ENCODE measurements at places on chromosomes 12 and 14.

DNA sequence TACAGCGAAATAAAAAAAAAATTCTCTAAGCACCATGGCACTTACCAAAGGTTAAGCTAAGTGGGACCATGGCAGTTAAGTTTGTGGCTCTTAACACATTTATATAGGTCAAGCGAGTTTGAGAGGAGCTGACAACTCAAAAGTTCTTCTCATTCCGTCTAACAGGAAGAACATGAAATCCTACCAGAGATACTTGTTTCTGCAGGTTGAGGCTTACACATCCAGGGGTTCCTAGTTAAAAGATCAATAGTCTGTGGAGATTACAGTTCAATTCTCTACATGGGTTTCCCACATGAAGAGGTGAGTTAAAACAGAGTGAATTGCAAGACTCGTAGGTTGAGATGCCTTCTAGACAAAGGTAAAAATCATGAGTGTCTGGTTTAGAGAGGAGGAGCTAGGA, 142.6 kb downstream of the EMP1 start:
- DNase-seq, result no peak

DNA sequence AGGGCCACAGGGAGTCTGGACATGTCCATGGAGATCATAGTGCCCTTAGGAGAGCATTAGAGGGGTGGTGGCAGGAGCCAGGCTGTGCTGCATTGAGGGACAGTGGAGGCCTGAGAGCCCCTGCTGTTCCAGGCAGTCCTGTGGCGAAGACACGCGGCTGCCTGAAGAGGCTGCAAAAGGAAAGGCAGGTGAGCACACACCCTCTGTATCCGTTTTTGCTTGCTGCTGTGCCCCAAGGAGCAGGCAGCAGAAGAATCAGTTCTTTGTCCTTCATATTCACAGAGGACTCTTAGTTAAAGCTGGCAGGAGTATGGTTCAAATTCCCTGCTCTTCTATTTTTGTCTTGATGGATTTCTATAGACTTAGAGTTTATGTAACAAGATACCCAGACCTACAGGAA, 4.5 kb downstream of the SLC35E3 start:
- no peak for DNase-seq

DNA sequence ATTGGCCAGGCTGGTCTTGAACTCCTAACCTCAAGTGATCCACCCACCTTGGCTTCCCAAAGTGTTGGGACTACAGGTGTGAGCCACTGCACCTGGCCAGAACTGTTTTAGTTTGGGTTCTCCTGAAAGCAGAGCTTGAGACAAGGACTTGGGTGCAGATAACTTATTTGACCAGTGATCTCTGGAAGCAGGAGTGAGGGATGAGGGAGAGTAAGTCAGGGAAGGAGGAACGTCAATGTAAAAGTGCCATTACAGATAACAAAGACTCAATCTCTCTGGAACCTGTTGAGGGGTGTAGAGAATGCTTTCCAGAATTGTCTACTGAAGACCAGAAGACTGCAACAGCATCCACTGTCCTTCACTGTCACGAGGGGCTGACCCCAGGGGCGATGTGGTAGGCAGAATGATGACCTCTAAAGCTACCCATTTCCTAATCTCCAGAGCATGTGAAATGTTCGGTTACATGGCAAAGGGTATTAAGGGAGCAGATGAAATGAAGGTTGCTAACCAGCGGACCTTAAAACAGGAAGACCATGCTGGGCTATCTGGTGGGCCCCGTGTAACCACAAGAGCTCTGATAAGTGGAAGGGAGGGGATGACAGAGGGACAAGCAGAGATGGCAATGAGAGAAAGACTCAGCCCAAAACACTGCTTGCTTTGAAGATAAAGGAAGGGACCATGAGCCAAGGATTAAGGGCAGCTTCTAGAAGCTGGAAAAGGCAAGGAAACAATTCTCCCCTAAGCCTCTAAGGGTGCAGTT, 207.8 kb downstream of the RBM19 start:
- no peak for DNase-seq

- no peak for DNase-seq
Measured at GRCh38 chr12:89185181-89185580, 167.1 kb downstream of the DUSP6 start.

DNA sequence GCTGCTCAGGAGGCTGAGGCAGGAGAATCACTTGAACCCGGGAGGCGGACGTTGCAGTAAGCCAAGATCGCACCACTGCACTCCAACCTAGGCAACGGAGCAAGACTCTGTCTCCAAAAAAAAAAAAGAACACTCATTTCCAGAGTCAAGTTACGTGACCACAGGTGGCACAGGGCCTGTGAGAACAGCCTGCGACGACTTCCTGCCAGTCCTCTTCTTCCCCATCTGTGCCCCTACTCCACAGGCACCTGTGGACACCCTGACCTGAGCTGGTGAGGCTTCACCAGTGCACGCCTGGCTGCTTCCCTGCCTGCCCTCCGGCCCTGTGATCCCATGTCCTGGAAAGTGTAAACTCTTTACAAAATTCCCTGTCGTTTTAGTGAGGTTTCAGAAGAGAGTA, 77.7 kb downstream of the PPP2R5C start:
- DNase-seq, result no peak

GRCh38 chr12:105740369-105740768, 398.4 kb downstream of the NUAK1 start:
- DNase-seq, result no peak

DNA sequence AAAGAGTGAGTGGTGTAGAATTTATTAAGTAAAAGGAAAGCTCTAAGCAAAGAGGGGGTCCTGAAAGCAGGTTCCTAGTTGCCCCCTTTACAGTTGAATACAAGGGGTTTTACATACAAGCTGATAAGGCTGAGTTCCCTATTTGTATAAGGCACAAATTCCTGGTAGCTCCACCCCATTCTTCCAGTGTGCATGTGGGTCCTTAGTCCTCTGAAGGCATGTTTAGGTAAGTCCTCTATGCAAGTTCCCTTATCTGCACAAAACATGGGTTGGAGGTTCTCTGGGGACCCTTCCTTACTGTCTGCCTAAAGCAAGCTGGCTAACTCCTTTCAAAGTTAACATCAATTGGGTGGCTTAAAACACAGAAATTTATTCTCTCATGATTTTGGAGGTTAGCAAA, 2.9 kb upstream of the FAR2 start:
- DNase-seq, result no peak

GRCh38 chr14:21267886-21268616, 1.2 kb downstream of the HNRNPC start:
- no peak for DNase-seq

DNA sequence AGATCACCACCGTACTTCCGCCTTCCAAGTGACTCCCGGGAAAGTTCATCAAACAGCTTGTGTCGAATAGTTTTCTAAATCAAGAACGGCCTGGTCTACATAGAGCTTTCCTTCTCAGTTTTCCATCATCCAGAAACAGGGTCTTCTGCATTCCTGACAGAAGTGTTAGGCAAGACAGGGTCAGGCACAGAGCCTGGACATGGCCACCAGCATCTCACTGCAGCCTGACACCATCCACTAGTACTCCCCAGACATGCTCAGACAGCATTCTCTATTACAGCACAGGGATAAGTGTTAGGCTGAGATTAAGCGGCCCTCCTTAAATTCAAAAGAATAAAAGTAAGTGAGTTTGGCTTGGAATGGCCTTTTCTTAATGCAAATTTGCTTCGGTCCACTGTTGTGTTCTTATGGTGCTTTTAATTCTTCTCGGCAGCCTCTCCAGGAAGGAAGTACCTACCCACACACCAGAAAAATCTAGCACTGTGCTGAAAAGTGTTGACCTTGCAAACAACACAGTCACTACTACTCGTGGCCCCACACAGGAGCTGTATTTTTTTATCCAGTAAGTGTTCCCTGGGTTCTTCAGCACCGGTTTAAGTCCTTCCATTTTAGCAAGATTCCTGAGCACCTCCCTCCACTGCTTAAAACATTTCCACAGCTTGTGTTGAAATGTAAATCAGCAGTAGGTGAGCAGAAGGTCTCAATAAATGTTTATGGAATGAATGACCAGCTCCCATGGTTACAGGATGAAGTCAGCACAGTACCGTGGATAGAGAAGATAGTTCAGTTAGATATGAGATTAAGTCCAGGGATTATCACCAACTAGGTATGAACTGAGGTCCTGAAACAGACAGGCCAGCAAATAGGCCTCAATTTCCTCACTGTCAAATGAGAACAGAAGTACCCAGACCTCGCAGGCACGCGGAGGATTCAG, 44.1 kb downstream of the SETD3 start:
- DNase-seq, result no peak

DNA sequence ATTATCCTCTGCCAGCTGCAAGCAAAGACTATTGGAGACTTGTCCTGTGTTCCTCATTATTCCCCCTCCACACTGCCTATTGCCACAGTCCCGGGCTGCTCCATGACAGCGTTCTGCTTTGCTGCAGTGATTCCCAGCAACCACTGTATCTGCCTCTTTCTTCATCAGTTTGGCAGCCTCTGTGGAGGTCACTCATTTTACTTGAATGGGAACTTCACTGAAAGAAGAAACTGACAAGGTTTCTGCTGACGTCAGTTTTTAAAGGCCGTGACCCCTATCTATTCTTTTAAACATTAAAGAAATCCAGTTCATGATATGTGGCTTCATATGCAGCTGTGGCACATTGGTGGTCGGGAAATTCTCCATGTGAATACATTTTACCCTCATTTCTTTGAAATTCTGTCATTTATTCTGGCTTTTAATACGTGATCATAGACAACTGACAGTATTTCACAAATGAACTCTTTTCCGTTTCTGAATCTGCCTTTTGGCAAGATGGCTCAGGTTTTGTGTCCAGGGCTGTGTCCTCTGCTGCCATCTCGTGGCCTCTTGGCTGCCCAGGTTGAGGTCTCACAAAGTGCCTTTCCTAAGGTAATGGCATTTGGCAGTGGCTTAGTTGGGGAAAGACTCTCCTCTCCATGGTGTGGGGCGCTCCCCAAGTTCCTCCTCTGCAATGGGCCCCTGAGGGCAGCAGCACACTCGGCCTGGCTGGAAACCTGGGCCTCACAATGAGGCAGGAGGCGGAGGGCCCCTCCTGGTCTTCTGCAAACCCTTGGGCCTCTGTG, 5.8 kb downstream of the TMEM253 start:
- DNase-seq, result peak; percentile 88

GRCh38 chr12:4091016-4091743, 182.4 kb upstream of the CCND2 start:
- no peak for DNase-seq

All from aorta (tissue), 5 donors.